Stimulated activated CD4-positive, alpha-beta T cell treated with anti-CD3 and anti-CD28 coated beads, Interleukin-1b, Interleukin-23, amount 100 ng/mL, for 24 hours (primary cell): ENCODE measurements at places on chromosomes 11 and 22.

GRCh38 chr22:23240639-23241389 lies 60.5 kb downstream of the BCR start:
- DNase-seq = no peak

- DNase-seq = no peak
Measured at GRCh38 chr22:21797444-21798221, 62.0 kb upstream of the YPEL1 start.

DNA sequence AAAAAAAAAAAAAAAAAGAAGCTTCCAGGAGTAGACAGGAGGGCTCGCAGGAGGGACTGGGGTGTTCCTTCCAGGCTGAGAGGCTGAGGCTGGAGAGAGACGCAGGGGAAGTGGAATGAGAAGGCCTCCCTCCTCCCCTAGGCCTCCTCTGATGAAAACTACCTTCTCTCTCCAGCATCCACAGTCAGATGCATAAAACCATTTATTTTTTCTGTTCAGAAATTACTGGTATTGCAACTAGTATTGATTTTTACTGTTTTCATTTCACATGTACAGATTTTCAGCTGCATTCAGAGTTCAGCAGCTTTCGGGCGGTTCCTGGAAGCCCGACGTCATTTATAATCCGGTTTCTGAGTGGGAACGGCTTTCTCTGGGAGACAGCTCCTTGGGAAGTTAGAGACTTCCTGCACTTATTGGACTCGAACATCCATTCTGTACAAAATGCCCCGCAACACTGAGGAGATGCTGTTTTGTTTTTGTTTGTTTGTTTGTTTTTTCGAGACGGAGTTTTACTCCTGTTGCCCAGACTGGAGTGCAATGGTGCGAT lies 6.9 kb upstream of the NFAM1 start:
- DNase-seq = no peak

- DNase-seq = no peak
Measured at GRCh38 chr11:78961937-78962701, 387.5 kb upstream of the NARS2 start.

GRCh38 chr11:89205378-89205777 lies 27.7 kb downstream of the TYR start:
- DNase-seq = no peak

- no peak for DNase-seq
Measured at GRCh38 chr11:126991596-126991995, 9.0 kb downstream of the KIRREL3 start.

- peak; percentile 14 for DNase-seq
Measured at GRCh38 chr11:12109591-12110196, 696 bp upstream of the MICAL2 start.

- no peak for DNase-seq
Measured at GRCh38 chr22:28817919-28818859, 17.8 kb upstream of the XBP1 start.

DNA sequence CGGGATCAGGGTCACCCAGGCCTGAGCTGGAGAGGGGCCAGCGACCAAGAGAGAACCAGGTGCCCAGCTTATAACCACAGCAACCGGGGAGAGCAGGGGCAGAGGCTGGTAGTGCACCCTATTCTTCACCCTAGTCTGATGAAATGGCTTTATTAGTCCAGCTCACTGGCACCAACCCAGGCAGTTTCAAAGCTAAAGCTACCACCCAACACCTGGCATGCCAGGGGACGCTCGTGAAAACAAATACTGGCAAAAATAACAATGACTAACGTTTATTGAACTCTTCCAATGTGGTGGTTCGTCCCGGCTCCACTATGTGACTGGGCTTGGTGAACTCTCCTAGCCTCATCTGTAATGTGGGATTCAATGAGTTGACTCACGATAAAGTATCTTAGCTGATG lies 30.6 kb downstream of the SCGB1A1 start:
- DNase-seq = no peak

DNA sequence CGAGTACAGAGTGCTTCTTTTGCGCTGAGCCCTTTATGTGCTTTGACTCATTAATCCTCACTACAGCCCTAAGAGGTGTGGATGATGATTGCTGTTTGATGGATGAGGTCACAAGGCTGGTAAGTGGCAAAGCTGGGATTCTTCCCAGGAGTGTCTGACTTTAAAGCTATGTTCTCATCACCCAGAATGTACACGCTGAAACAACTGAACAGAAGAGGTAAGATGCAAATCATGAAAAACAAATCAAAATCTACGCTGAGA lies 37.7 kb upstream of the CREB3L1 start:
- no peak for DNase-seq

DNA sequence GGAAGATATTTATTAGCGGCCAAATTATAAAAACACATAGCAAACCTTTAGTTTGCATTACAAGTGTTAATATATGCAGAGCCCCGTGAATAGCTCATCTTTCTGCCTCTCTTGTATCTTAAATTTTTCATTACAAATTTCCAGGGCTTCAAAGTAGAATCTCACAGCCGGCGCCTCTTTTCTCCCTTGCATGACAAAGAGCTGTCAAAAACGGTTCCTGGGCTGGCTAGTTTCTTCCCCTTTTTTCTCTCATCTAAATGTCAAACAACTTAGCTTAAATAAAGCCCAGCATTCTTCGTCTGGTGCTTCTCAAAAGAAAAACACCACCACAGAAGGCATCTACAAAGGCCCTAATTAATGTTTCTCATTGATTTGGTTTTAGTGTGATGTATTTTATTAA lies 253.0 kb downstream of the INSC start:
- DNase-seq = no peak

GRCh38 chr22:38284042-38284402 lies 11.2 kb upstream of the TMEM184B start:
- DNase-seq = no peak

- DNase-seq = no peak
Measured at GRCh38 chr11:82059505-82059904, 674.2 kb downstream of the FAM181B start.

GRCh38 chr22:34111210-34111824 lies 191.0 kb upstream of the LARGE1 start:
- peak; percentile 2 for DNase-seq
